ENCODE measurements at places on chromosomes 2 and 18. TPM values are rescaled to one million over a fixed set of nuclear protein-coding genes. Genes with fewer than 3 reads are reported as not detected.

DNA sequence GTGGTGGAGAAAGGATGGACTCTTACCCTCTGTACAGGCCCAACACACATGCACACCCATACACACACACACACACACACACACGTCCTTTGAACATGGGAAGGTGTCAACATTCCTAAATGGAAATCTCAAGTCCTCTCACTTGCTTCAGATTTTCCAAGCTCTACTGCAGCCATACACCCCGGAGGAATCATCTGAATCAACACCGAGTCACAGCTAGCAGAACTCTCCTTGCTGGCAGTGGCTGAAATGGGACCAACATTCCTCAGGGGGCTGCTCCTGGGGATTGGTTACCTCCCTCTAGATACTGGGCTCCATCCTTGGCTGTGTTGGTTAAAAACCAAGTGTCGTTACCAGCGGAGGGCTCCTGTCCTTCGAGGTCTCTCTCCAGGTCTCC lies 112.7 kb downstream of the BCL11A start:
- no peaks in the 10 kb centered on the region for H3K4me1 ChIP-seq
- H3K36me3 ChIP-seq: no peaks in the 10 kb centered on the region
- H3K27me3 ChIP-seq: no peaks in the 10 kb centered on the region

DNA sequence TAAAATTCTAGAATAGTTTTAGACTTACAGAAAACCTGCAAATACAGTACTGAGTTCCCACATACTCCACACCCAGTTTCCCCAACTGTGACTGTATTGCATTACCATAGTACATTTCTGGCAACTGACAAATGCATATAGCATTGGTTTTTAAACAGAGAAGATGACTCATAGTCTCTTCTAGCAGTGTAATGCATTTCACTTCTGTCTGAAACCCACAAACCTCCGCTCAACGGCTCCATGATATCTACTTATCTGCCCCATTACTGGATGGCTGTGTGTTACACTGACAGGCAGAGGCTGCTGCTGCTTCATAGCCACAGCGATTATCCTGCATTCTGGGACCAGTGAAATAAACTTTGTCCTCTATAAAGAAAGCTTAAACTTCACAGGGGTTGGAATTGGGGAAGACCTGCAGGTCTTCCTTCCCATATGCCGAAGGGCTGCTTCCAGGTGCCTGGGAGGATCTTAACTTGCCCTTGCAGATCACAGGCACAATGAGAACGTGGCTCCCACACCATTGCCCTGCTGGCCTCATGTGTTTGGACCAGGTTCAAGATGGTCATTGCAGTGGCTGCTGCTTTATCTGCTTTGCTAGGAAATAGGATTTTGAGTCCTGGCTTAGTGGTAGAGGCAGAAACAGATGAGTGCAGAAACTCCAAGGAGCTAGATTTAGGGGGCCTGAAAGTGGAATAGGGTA lies 742.6 kb upstream of the HS6ST1 start:
- no peaks in the 10 kb centered on the region for H3K27me3 ChIP-seq
- H3K36me3 ChIP-seq: no peaks in the 10 kb centered on the region
- no peak for DNase-seq
- H3K4me3 ChIP-seq: no peak overlapping the region
- H3K27ac ChIP-seq: no peak overlapping the region
- no peaks in the 10 kb centered on the region for H3K4me1 ChIP-seq

DNA sequence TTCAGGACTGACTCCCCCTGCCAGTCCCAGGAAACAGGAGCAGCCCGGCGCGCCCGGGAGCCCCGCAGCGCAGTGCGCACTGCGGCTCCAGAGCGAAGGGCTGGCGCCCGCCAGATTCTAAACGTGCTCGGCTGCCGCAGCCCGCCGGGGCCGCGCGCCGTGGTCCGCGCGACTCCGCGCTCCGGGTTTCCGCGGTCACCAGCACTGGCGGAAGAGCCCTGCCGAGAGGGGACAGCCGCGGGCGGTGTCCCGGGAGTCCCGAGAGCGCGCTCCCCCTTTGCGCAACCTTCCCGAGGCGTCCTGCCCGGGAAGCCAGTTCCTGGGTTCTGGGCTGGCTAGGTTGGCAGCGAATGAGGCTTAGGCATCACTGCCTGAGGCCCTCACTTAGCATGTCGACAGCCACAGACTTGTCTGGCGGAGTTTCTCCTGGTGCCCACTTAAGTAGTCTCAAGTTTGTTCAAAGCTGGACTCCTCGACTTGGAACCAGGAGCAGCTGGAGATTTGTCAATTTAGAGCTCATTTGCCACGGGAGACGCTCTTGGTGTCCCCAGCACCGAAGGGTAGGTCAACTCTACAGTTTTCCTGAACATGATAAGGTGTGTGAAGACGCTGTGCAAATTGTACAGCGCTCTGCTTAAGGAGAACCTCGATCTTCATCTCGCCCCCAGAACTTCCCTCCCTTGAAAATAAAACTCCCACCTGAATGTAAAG lies 1.5 kb upstream of the VSNL1 start:
- peak; percentile 75 for DNase-seq
- no peaks in the 10 kb centered on the region for H3K4me1 ChIP-seq
- H3K4me3 ChIP-seq: peak overlapping the region; percentile 49
- peak overlapping the region; percentile 83 for H3K27ac ChIP-seq
- no peaks in the 10 kb centered on the region for H3K27me3 ChIP-seq

RMND5A gene
- 63.7 TPM for total RNA-seq

- no peak for DNase-seq
- no peak overlapping the region for H3K27ac ChIP-seq
- no peak overlapping the region for H3K4me3 ChIP-seq
Observed at GRCh38 chr18:10838553-10838952, 310.8 kb downstream of the PIEZO2 start.

- H3K27ac ChIP-seq: peak overlapping the region; percentile 13
- no peaks in the 10 kb centered on the region for H3K27me3 ChIP-seq
- no peaks in the 10 kb centered on the region for H3K36me3 ChIP-seq
- DNase-seq: peak; percentile 38
- H3K4me1 ChIP-seq: peaks cover 6% of the 10 kb centered on the region
Observed at GRCh38 chr2:27954771-27955383, 64.3 kb downstream of the BABAM2 start.

All from colonic mucosa (tissue), 4 donors.